ENCODE measurements at places on chromosomes 7 and 10. TPM values are rescaled to one million over a fixed set of nuclear protein-coding genes. Genes with fewer than 3 reads are reported as not detected.

- DNase-seq: no peak
- H3K27me3 ChIP-seq: no peaks in the 10 kb centered on the region
- no peak overlapping the region for H3K4me3 ChIP-seq
- no peak overlapping the region for H3K27ac ChIP-seq
- peaks cover 46% of the 10 kb centered on the region for H3K36me3 ChIP-seq
Measured at GRCh38 chr10:11170993-11171851, 153.6 kb downstream of the CELF2 start.

- H3K27me3 ChIP-seq: no peaks in the 10 kb centered on the region
- no peak overlapping the region for H3K27ac ChIP-seq
- no peaks in the 10 kb centered on the region for H3K36me3 ChIP-seq
- no peak for DNase-seq
Measured at GRCh38 chr10:64506963-64507362, 985.8 kb downstream of the REEP3 start.

DNA sequence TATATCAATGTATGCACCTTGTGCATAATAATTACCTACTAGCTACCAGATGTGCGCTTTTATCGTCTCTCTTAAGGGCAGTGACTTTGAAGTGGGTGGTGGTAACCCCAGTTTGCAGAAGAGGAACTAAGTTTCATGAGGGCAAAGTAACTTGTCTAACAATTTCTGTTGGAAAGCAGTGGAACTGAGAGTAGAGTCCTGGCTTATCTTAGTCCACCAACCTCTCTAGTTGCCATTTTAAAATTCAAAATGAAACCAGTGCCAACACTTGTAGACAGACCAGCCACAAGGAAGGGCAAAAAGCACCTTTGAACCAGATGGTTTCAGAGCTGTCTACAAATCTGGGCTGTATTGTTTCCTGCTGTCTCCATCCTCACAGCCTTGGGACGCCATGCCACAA, 32.0 kb upstream of the RBM20 start:
- no peak for DNase-seq
- H3K27me3 ChIP-seq: no peaks in the 10 kb centered on the region
- peaks cover 4% of the 10 kb centered on the region for H3K4me1 ChIP-seq
- H3K36me3 ChIP-seq: no peaks in the 10 kb centered on the region
- H3K4me3 ChIP-seq: no peak overlapping the region
- no peak overlapping the region for H3K27ac ChIP-seq

- DNase-seq: no peak
- H3K36me3 ChIP-seq: no peaks in the 10 kb centered on the region
- H3K27ac ChIP-seq: no peak overlapping the region
- H3K4me3 ChIP-seq: no peak overlapping the region
Measured at GRCh38 chr7:129556607-129557133, 54.3 kb downstream of the SMKR1 start.

RSBN1L gene
- total RNA-seq: 19.0 TPM

DNA sequence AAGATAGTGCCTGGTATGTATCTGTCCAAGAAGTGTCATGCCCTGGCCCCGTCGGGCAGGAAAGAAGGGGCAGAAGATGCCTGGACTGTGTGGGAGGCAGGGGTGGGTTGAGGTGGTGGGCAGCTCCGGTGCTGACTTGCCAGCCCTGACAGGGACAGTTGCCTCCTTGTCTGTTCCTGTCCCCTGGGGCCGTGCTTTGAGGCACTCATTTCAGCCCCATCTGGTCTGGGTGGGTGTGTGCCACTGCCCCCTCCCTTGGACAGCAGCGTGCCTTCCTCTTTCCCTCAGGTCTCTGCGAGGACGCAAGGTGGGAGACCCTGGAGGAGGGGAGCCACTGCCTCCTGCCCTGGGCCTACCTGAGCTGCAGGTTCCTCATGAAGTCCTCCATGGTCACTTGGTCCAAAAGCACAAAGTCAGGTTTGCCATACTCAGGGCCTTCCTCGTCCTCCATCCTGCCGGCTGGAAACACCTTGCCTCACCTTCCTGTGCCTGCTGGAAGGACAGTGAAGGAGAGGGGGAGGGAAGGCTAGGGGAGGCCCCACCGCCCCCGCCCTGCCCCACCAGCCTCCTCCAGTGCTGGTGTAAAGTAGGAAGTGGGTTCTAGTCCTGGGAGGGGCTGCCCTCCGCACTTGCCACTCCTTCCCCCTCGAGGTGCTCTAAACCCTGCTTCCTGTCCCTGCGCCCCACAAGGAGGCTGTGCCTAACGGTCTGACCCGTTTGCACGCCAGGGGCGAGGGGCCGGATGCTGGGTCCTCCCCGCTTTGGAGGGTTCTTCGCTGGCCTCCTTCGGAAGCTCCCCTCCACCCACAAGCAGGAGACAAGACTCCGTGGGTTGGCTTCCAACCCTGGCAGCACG, at the start of gene MYO1G:
Gene MYO1G, minus strand, starts transcription at position 505 of the 856 bp plus-strand sequence. Its CDS starts 54 bp downstream, at position 451.
- DNase-seq: peak; percentile 98
- peaks cover 59% of the 10 kb centered on the region for H3K4me1 ChIP-seq
- no peaks in the 10 kb centered on the region for H3K27me3 ChIP-seq
- H3K36me3 ChIP-seq: peaks cover 17% of the 10 kb centered on the region
- H3K27ac ChIP-seq: peak within 1 kb of the TSS; percentile 97

- H3K4me3 ChIP-seq: no peak overlapping the region
- no peak for DNase-seq
- no peak overlapping the region for H3K27ac ChIP-seq
Measured at GRCh38 chr7:158029509-158029908, 558.1 kb downstream of the PTPRN2 start.

- H3K4me1 ChIP-seq: peaks cover 11% of the 10 kb centered on the region
- H3K36me3 ChIP-seq: no peaks in the 10 kb centered on the region
- no peak overlapping the region for H3K4me3 ChIP-seq
- H3K27me3 ChIP-seq: peaks cover 32% of the 10 kb centered on the region
Measured at GRCh38 chr10:23157239-23157681, 34.9 kb upstream of the PTF1A start.

- DNase-seq: no peak
- H3K4me1 ChIP-seq: peaks cover 38% of the 10 kb centered on the region
Measured at GRCh38 chr10:45553155-45553554, 119.4 kb downstream of the ZFAND4 start.

DNA sequence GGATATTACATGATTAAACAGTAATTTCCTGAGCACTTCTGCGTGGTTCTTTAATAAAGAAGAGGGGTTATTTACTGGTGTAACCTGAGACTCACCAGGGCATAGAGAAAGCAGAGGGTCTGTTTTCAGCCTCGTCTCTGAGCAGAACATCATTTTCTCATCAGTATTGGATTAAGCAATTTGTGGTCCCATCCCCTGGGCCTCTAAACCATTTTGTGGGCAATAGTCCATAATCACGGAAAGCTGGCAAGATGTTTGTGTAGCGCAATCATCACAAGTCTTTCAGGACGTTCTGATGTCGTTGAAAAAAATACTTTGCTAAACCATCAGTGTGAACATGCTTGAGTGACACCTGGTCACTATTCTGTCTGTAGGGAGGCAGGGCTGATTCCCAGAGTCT, 37.1 kb upstream of the SEC61G start:
- H3K4me1 ChIP-seq: no peaks in the 10 kb centered on the region
- DNase-seq: no peak
- H3K36me3 ChIP-seq: no peaks in the 10 kb centered on the region
- peaks cover 26% of the 10 kb centered on the region for H3K27me3 ChIP-seq
- H3K4me3 ChIP-seq: no peak overlapping the region

DNA sequence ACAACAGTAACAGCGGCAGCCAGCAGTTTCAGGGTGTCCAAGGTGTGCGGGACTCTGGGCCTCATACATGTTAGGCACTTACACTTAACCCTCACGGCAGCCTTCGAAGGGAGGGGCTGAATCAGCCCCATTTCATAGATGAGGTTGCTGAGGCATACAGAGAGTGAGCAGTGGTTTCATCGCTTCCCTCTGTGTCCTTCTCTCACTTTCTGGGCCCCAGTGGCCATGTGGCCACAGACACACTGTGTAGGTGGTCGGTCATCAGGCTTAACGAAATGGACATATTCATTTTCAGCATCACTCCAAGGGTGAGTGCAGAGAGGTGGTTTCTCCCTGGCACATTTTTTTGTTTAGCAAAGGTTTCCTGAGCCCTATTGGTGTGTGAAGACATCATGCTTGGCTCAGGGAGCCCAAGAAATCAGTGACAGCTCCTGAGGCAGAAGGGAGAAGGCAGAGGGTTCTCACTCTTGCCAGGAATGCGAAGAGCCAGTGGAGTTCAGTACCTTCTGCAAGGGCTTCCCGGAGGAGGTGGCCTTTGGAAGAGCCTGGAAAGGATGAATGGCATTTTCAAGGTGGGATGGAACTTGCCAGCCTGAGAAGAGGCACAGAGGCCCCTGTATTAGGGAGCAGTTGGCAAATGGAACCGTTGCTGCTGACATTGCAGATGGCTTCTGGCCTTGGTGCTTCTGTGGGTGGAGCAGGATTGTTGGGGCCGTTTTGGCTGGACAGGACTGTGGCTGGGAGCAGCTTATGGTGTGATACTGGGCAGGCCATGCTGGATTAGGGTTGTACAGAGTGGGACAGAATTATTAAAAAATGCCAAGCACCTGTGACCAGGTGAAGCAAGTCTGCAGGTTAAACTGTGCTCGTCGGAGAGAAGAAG, 61.7 kb upstream of the PPIF start:
- no peaks in the 10 kb centered on the region for H3K27me3 ChIP-seq
- peak overlapping the region; percentile 93 for H3K4me3 ChIP-seq
- peak; percentile 79 for DNase-seq
- peak overlapping the region; percentile 94 for H3K27ac ChIP-seq

ICA1 gene
- 0.31 TPM for total RNA-seq

DNA sequence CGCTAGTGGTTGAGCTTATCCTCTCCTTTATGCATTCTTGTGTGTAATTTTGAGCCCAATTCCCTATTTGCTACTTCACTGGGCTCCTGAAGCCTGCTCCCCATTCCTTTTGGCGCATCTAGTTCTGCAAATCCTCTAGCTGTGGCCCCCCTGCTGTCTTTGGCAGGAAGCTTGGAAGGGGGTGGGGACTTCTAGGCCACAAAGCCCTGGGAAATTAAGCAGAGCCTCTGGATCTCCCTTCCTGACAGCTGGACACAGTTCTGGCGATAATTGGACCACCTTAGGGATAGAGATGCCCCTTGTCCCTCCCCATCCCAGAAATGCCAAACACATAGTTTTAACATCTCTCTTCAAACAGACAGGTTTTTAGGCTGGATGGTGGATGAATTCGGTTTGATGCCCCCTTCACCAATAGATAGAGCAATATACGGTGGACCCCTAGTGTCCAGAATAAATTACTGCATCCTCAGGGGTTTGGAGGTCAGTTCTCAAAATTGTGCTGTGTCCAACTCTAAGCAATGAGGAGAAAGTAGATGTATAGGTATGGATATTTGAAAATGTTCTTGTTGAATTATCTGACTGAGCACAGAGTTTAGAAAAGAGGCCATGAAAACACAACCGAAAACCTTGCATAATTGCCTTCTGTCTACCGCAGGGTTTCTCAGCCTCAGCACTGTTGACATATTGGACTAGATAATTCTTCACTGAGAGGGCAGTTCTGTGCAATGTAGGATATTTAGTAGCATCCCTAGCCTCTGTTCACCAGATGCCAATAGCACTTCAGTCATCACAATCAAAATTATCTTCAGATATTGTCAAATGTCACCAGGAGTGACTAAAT, 75.5 kb downstream of the PAPSS2 start:
- no peak for DNase-seq
- peaks cover 28% of the 10 kb centered on the region for H3K27me3 ChIP-seq
- H3K36me3 ChIP-seq: no peaks in the 10 kb centered on the region
- no peak overlapping the region for H3K4me3 ChIP-seq

- no peak for DNase-seq
- no peaks in the 10 kb centered on the region for H3K4me1 ChIP-seq
- H3K27ac ChIP-seq: no peak overlapping the region
- no peak overlapping the region for H3K4me3 ChIP-seq
- H3K36me3 ChIP-seq: no peaks in the 10 kb centered on the region
- H3K27me3 ChIP-seq: no peaks in the 10 kb centered on the region
Measured at GRCh38 chr10:23994459-23995046, 214.4 kb upstream of the KIAA1217 start.

TAS2R4 gene
- total RNA-seq: 1.8 TPM

DNA sequence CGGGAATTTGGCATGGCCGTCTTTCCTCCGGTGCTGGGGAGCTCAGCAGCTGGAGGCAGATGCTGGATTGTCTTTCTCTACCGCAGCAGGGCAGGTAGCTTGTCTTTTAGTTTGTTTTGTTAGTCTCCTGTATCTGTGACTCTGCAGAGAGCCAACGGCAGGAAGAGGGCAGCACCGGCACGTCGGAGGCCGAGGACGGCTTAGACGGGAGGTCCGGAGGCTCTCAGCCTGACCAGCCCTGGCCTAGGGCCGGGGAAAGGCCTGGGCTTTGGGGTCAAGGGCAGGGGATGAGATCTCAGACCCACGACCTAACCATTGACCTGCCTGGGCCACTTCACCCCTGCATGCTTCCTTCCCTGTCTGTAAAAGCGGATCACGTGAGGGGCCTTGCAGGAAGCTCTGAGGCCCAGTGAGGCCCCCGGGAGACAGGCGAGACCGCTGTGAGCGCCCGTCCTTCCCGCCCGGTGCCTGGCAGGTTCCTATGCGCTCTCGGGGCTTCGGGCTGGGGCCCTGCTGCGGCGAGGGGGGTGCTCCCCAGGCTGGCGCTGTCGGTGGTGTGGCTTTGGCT, 72.7 kb downstream of the LHPP start:
- no peak overlapping the region for H3K4me3 ChIP-seq
- H3K27me3 ChIP-seq: no peaks in the 10 kb centered on the region
- peak overlapping the region; percentile 25 for H3K27ac ChIP-seq
- peaks cover 18% of the 10 kb centered on the region for H3K4me1 ChIP-seq

- no peaks in the 10 kb centered on the region for H3K4me1 ChIP-seq
- no peak for DNase-seq
- H3K36me3 ChIP-seq: no peaks in the 10 kb centered on the region
Measured at GRCh38 chr10:75977139-75977538, 545.7 kb downstream of the LRMDA start.

GRCh38 chr10:61635932-61636331, 26.8 kb upstream of the CABCOCO1 start:
- H3K27me3 ChIP-seq: peaks cover 8% of the 10 kb centered on the region
- no peak for DNase-seq
- H3K36me3 ChIP-seq: no peaks in the 10 kb centered on the region
- no peaks in the 10 kb centered on the region for H3K4me1 ChIP-seq
- H3K4me3 ChIP-seq: no peak overlapping the region
- H3K27ac ChIP-seq: no peak overlapping the region

ELMO1 gene
- 103 TPM for total RNA-seq

DNA sequence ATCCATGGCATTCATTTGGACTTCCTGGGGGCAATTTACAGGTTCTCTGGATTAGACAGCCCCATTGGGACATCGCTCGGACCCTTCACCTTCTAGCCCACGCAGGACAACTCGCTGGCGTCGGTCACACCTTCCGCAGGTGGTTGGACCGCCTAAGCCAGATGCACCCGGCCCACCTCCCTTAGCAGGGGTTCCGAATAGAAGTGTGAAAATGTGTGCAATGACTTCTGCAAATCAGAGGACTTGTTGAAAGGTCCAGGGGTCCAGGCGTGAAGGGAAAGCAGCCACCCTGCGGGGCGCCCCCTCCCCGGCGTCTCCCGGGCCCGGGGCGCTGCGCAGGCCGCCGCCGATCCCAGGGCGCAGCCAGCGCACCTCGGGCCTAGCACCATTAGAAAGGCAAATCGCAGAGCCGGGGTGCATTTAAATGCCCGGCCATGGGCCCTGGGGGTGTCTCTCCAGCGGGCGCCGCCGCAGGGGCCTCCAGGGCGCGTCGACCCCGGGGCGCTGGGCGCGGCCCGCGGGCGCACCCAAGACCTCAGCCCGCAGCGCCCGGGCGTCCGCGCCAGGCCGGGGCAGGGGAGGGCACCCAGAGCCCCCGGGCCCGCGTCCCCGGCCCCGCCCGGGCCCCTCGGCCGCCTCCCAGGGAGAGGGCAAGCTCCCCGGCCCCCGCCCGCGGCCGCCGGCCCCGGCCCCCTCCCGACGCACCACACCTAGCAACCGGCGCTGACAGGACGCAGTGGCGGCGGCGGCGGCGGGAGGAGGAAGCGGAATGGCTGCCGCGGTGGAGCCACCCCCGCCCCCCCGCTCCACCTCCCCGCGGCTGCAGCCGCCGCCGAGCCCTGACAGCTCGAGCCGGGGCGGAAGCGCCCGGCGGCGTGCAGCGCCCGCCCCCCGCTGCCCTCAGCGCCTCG, 1.2 kb downstream of the JAZF1 start:
- peak overlapping the region; percentile 70 for H3K27ac ChIP-seq
- H3K36me3 ChIP-seq: no peaks in the 10 kb centered on the region
- H3K4me3 ChIP-seq: peak overlapping the region; percentile 77

All from natural killer cell treated with Interleukin-12 subunit alpha and Interleukin-12 subunit beta and Interleukin-15 and Interleukin-18, amount 100 ng/mL, for 72 hours (primary cell).